Vagina (tissue), 2 donors: ENCODE measurements at places on chromosomes 6 and 20.

- no peak for DNase-seq
Observed at GRCh38 chr6:146339716-146340115, 203.9 kb upstream of the RAB32 start.

DNA sequence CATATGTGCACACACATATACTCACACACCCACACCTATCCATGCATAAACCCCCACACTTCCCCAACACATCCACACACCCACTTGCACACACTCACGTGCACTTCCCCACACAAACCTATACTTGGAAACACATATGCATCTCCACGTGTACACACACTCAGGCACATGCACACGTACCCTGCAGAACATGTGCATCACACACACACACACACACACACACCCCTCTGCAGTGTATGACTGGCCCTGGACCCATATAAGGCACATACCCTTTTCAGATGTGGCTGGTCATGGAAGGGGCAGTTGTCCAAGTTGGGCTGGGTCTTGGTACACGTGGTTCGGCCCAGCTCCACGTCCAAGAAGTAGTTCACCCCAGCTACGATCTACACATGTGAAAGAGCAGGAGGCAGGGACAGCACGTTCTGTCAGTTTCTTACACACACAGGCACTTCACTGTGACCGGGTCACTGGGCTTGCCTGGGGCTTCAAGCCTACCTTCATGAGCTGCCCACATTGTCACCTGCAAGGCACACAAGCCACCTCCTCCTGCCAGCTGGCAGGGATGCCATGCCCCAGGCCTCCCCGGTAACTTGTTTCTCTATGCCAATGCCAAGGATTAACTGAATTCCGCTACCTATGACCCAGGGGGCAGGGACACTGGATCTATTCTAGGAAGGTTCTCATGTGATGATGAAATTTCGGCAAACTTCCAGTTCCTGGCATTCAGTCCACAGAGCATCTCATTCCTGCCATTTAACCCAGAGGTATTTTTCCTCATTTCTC is 2.6 kb downstream of the CST3 start:
- DNase-seq: no peak

- no peak for DNase-seq
Observed at GRCh38 chr20:59574308-59574707, 30.0 kb upstream of the PHACTR3 start.

GRCh38 chr20:22795871-22796270 is 211.5 kb upstream of the FOXA2 start:
- no peak for DNase-seq

DNA sequence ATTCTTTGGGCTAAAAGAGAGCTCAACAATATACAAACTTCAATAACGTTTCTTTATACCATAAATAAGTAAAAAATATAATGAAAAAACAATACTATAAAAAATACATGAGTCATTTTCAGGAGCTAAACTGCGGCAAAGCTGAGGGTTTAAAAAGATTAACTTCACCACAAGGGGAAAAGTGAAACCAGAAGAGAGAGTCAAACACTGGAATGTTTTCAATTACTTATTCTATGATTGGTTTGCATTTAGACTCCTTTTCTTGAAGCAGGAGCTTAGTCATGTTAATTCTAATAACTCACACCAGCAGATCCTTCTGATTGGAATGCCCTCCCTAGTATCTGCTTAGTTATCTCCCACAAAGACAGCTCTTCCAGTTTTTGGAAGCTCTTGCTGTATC is 627.3 kb downstream of the UTRN start:
- DNase-seq: no peak

DNA sequence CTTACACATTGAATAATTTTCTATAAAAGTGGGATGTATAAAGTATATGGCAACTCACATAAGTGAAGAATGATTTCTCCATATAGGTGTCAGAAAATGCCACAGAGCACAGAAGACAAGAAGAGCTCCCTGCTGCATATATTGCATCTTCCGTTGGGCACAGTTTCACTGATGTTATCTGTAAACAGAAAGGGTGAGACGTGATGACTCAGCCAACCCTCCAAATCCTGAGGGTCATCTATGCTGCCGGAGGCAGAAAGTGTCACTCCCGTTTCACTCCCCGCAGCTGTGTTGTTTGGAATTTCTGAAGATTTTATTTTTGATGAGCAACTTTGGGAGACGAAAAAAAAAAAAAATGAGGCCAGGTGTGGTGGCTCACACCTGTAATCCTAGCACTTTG is 644.1 kb downstream of the C6orf118 start:
- no peak for DNase-seq

DNA sequence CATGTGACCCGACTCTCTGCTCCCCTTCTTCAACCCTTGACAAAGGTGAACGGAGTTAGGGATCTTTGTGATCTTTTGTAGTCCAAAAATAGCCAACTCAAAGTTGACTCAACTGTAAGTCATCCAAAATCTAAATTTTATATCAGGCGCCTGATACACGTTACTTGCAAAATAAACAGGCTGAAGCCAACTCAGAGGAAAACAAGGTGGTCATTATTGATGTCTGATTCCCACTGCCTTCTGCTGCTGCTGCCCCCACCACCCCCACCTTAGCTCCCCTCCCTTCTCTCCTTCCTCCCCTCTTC is 13.2 kb upstream of the RNF8 start:
- no peak for DNase-seq

DNA sequence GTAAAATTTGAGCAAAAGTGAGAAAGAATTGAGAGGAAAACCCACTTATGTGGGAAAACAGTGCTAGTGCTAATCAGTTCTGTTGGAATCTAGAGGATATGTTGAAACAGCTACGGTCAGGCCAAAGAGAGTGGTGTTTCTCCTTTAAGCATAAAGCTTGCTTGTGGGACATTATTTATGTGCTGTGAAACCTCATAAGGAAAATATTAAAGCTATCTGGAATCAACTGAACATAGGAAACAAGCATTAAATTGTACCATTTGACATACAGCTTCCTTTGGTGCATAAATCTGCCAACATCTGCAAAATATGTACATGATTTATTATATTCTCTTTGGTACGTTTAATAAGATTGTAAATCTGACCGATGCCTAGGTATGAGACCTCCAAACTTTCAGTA is 182.5 kb upstream of the PDE10A start:
- DNase-seq: no peak

DNA sequence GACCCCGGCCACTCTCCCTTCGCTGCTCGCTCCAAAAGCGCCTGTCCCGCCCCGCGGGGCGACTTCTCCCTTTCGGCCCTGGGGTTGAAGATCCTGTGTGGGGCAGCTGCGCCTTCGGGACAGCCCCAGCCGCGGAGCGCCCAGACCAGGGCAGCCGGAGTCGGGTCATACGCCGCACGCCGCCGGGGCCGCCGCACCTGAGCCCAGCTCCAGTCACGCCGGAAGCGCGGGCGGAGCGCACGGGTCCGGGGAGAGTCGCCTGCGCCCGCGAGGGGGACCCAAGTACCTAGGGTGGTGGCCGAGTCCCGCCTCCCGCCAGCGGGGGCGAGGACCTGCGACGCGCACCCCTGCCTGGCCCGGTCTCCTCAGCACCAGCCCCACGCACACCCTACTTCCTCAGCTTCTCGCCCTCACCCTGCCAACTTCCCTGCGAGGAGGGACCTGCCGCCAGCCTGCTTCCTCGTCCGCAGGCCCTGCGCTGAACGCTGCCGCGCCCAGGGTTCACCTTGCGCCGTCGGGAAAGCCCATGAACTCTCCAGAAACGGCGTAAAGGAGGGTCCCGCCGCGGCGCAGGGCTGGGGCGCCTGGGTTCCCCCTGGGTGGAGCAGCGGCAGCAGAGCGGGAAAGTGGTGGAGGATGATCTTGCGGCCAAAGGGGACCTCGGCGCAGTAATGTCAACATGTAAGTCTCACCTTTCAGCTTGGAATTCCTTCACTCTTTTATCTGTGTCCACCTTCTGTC is at the start of gene ADGRG6:
Gene ADGRG6, plus strand, starts transcription at position 357 of the 741 bp plus-strand sequence. Its CDS starts 323 bp downstream, at position 680.
- DNase-seq: no peak

DNA sequence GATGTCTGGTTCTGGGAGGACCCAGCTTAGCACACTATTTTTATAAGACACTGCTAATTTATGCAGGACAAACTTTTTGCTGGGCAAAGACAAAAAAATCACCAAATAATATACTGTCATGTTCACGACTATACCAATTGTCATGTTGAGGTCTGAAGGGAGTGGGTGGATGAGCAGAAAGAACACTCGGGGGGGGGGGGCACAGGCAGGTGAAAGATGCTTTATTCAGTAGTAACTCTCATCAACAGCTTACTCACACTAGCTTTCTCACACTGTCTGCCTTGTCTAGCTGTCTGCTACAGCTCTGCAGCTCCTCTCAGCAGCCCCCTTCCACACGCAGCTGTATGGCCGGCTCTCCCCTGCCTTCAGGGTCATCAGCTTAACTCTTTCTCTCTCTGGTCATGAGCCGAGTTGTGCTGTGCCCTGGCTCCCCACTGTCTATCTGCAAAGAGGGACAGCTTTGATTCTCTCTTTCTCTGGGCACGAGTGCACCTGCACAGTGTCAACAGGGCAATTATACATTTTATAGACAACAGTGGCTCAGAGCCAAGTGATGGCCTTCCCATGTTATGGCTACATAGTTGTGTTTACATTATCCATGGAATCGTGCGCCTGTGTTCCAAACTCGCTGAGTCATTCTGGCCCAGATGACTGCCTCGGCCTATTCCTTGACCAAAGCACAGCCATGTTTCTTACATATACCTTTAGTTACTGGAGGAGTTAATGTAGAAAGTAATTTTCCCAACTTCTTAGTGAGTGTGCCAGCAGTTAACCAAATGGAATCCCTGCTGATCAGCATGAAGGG is 187.7 kb upstream of the PRSS16 start:
- DNase-seq: no peak

DNA sequence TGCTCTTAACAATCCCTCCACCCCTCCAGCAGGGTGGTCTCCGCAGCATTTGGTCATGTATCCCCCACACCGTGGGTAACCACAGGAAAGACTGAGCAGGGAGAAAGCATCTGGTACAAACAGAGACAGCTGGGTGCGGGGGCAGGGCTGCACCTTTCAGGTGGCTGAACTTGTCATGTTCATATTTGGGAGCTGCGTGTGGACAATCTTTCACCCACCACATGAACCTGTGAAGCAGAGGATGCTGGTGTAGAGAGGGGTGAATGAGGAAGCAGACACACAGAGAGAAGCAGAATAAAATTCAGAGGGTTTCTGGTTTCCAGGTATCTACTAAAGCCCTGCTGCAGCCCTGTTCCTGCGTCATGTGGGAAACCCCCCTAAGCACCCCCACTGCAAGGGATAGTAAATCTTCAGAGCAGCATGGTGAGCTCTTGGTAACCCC is 8.9 kb downstream of the GFOD1 start:
- peak; percentile 74 for DNase-seq

DNA sequence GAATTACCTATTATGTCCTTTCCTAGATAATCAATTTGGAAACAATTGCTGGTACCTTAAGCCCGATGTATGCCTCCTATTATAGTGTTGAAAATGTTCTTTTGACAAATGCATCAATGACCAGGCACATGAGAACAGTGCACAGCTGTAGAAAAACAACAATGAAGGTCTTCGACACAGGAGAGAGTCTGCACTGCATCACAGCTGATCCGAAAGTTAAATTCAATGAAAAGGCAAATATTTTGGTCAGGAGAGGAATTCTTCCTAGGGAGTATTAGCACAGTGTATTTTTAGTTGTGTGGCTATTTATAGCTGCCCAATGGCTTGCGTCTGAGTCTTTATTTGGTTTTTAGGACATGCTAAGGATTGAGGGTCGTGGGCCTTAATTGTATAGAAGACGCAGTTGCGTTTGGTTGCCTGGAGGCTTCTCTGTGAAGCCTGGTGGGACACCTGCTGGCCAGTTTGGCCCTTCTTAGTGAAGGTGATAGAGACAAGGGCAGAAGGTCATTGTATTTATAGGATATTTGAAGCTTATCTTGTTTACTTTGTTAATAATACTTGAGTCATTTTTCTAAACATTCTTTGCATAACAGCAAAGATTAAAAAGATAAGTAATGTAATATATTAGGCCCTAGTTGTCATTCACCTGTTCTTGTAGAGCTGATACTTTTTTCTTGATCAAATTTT is 72.3 kb downstream of the CDYL start:
- DNase-seq: no peak

DNA sequence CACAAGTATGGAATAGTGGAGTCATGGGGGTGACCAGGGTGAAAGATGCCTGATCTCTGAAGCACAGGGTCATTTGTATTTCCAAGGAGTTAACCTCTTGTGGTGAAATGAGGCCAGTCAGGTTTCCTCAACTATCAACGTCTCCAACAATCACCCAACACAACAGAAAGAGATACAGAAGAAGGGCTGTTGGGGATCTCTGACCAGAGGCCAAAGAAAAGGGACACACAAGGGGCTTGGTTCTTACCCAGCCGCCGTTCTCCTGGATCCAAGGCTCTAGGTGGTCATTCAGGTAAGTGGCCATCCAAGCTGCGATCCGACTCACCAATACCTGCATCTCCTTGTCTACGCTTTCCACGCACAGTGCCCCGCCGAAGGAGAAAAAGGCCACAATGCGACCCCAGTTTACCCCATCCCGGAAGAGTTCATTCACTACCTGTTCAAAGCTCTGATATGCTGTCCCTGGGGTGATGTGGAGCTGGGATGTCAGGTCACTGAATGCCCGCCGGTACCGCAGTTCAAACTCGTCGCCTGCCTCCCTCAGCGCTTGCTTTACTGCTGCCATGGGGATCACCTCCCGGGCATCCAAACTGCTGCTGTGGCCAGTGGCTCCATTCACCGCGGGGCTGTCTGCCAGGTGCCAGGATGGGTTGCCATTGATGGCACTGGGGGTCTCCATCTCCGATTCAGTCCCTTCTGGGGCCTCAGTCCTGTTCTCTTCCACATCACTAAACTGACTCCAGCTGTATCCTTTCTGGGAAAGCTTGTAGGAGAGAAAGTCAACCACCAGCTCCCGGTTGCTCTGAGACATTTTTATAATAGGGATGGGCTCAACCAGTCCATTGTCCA is 1.0 kb downstream of the BCL2L1 start:
- DNase-seq: no peak

- DNase-seq: no peak
Observed at GRCh38 chr20:40748182-40748581, 59.1 kb upstream of the MAFB start.

GRCh38 chr6:108168501-108169463 is 3.0 kb downstream of the NR2E1 start:
- no peak for DNase-seq

GRCh38 chr20:54431156-54431944 is 44.0 kb upstream of the DOK5 start:
- no peak for DNase-seq

DNA sequence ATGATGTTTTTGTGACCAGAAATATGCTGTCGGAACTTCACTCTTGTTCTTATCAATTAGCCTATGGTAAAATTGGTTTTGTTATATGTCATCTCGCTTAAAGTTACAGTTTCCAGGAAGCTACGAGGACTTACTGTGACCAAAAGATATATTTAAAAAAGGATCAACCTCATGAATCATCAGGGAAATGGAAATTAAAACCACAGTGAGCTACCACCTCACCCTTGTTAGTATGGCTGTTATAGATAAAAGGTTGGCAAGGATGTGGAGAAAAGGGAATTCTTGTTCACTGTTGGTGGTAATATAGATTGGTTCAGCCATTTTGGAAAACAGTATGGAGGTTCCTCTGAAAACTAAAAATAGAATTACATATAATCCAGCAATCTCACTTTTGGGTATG is 14.3 kb upstream of the INSM1 start:
- DNase-seq: no peak

GRCh38 chr20:34642009-34642408 is 34.9 kb downstream of the PIGU start:
- DNase-seq: no peak

- DNase-seq: no peak
Observed at GRCh38 chr6:7219310-7219709, 93.7 kb downstream of the SSR1 start.
